ENCODE measurements at places on chromosomes 1 and 21.

DNA sequence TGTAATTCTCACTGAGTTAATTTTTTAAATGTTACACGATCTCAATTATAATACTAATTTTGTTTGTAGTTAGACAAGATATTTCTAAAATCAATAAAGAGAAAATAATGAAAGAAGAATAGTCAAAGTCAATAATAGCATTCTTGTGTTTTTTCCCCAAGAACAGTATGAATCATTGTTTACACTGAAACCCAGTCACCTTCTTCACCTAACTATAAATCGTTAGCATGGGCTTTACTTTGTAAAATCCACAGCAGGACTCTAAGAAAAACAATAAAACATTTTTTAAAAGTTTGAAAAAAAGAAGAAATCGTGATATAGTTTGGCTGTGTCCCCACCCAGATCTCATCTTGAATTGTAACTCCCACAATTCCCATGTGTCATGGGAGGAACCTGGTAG, 234.6 kb upstream of the LYPLAL1 start:
- no peak for DNase-seq

GRCh38 chr21:43292041-43292865, 123.4 kb downstream of the CRYAA start:
- no peak for DNase-seq

- peak; percentile 85 for DNase-seq
Measured at GRCh38 chr21:43865540-43866259, 677 bp downstream of the AGPAT3 start.

GRCh38 chr1:198232940-198233675, 76.3 kb downstream of the NEK7 start:
- DNase-seq: no peak

DNA sequence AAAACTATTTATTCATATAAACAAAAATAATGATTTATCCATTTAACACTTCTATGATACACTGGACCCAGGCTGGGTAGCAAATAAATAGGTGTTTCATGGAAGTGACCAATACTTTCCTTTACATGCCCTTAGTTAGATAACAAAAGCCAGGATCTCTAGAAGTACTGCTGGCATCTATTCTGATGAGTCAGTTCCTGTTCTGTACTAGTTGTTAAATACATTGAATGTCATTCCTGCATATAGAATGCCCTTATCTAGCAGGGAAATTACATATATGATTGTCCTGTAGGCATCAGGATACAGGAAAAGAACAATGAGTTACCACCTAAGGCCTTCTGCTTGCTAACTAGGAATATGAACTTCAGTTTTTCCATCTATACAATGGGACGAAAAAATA, 130.8 kb downstream of the HFM1 start:
- DNase-seq: no peak

DNA sequence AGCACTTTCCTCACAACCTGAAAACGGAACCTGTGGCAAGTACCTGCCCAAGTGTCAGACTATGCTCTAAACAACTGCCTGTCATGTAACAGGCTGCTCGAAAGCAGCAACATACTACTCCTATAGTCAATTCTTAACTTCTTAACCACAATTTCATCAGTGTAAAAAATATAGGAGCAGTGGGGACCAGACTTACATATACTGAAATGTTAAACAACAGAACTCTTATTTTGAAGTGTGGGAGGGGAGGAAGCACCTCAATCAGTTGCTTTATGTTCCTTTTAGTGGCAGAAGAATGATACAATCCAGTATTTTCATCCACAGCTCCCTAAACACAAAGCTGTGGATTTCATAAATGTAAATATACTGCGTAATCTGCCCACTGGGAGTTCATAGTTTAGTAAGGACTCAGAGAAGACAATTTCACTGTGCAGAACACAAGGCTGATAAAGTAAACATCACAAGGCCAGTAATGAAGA, 44.2 kb downstream of the WLS start:
- DNase-seq: no peak

- DNase-seq: no peak
Measured at GRCh38 chr1:204104331-204105130, 31.6 kb downstream of the SOX13 start.

GRCh38 chr1:151714820-151715725, 1.5 kb downstream of the CELF3 start:
- no peak for DNase-seq

GRCh38 chr1:109373126-109373525, 24.6 kb downstream of the SORT1 start:
- no peak for DNase-seq

DNA sequence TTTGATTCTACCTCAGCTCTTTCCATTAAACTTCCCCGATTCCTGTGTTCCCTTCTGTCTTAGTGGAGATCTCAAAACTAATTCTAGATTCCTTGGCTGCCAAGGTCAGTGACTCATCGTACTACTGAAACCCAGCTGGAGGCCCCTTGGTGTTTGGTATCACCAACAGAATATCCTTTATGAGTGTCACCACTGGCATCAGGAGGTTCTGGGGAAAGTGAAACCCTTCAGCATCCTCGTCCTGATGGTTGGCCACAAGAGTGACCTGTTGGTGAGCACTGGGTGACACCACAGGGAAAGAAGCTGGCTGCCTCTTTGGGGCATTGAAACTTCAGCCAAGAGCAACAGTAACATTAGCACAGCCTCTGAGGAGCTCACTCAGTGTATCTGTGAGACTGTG, 9.6 kb downstream of the RAB42 start:
- DNase-seq: no peak

GRCh38 chr1:45246760-45247159, 40.4 kb upstream of the ZSWIM5 start:
- no peak for DNase-seq

DNA sequence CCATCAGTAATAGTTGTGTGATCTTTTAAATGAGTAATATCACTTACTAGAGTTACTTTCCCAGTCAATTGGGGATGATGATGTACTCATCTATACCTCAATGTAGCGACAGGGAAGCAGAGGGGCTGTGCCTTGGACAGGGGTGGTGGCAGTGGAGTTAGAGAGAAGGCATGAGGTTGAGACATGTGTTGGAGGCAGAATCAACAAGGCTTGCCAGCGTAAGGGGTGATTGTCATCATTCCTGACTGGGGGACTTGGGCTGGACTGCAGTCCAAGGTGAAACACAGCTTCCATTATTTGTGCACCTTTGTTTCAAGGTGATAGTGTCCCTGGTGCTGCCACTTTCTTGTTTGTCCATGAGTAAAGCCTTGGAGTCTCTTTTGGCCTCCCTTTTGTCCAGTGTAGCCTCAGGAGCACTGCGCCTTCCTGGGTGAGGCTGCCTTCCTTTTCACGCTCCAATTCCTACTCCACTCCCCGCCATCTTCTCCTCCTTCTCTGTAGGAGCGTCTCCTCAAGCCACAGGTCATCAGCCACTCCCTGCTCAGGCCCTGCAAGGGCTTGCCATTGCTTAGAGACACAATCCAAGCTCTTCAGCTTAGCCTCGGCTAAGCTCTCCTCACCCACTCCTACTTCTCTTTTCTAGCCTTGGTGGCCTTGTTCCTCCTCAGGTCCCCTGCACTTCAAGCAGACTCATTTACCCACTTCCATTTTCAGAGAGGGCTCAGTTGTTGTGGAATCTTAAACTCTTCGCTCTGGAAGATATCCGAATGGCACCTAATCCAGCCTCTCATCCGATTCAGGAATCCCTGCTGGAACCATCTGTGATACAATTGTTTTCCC, 77.6 kb upstream of the CD34 start:
- no peak for DNase-seq

GRCh38 chr1:160068225-160068624, 1.7 kb downstream of the KCNJ10 start:
- DNase-seq: no peak

- no peak for DNase-seq
Measured at GRCh38 chr21:33339918-33340317, 15.1 kb downstream of the IFNAR1 start.

GRCh38 chr1:196667131-196667530, 15.3 kb downstream of the CFH start:
- DNase-seq: no peak

- no peak for DNase-seq
Measured at GRCh38 chr1:114341299-114341698, 169.7 kb downstream of the TRIM33 start.

GRCh38 chr1:55231745-55232144, 16.6 kb upstream of the USP24 start:
- no peak for DNase-seq

DNA sequence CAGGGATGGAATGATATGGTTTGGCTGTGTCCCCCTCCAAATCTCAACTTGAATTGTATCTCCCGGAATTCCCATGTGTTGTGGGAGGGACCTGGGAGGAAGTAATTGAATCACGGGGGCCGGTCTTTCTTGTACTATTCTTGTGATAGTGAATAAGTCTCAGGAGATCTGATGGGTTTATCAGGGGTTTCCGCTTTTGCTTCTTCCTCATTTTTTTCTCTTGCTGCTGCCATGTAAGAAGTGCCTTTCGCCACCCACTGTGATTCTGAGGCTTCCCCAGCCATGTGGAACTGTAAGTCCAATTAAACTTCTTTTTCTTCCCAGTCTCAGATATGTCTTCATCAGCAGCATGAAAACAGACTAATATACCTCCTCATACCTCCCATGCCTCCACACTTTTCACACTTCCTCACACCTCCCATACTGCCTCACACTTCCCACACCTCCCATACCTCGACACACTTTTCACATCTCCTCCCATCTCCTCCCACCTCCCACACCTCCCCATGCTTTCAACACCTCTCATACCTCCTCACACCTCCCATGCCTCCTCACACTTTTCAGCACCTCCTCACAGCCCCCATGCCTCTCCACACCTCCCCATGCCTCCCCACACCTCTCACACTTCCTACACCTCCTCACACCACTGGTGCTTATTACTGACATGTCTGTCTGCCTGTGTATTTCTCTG, 21.3 kb downstream of the GPR137B start:
- DNase-seq: no peak

- DNase-seq: no peak
Measured at GRCh38 chr1:2523891-2524609, 2.3 kb downstream of the PANK4 start.

DNA sequence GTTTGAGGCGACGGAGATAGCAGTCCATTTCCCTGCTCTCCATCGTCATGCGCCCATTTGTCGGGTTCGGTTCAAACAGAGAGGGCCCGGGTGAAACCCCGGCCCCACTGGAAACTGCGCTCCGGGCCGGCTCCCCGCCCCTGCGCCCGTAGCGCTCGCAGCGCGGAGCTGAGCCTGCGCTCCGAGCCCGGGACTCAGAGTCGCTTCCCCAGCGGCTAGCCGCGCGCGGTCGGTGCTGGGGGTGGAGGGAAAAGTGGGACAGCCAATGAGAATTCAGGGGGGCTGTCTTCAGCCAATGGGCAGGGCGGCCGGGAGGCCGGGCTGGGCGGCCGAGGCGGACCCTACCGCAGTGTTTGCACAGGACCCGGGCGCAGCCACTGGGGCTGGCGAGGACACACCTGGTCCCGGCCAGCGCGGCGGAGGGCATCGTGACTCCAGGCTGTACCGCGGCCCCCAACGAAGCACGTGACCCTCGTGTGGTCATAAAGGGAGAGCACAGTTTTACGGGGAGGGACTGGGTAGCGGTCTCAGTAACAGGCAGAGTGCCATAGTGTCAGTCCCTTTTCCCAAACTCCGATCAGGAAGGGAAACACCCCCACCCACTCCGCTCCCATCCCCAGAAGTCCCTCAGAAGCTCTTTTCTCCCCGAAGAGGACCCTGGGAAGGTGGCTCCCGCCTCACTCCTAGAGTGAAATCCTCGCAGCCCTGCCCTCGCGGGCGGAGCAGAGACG, at the start of gene INKA2:
TSS of gene INKA2 (minus strand) at position 202 of the 731 bp plus-strand sequence. CDS start at position 49, 153 bp downstream.
- peak; percentile 76 for DNase-seq

- DNase-seq: no peak
Measured at GRCh38 chr1:208238710-208239472, 5.3 kb downstream of the PLXNA2 start.

GRCh38 chr21:43676391-43676790, 17.0 kb downstream of the RRP1B start:
- DNase-seq: no peak

- DNase-seq: no peak
Measured at GRCh38 chr1:184437291-184437690, 50.5 kb downstream of the C1orf21 start.

GRCh38 chr21:25509862-25510261, 97.4 kb downstream of the MRPL39 start:
- no peak for DNase-seq

DNA sequence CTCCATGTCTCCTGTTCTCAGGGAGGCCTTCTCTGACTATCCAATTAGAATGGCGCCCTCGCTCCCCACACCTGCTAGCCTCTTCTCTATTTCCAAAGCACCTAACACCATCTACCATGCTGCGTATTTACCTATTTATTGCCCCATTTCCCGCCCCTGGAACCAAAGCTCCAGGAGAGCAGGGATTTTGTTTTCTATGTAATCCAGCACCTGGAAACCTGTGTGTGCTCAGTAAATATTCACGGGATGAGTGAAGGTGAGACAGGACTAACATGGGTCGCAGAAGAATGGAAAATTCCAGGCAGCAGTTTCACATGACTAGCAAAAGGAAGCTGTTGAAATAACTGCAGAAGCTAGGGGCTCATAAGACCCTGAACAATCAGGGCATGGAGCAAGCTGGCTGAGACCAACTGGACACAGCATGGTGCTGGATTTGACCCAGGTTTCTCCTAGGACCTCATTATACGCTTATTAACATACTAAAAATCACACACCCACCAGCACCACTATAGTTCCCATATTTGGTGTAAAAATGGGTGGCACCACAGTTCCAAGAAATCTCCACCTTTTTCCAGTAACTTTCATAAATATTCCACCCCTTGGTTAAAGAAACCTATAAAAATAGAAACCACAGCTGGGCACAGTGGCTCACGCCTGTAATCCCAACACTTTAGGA, 15.1 kb upstream of the TENT5B start:
- DNase-seq: no peak

DNA sequence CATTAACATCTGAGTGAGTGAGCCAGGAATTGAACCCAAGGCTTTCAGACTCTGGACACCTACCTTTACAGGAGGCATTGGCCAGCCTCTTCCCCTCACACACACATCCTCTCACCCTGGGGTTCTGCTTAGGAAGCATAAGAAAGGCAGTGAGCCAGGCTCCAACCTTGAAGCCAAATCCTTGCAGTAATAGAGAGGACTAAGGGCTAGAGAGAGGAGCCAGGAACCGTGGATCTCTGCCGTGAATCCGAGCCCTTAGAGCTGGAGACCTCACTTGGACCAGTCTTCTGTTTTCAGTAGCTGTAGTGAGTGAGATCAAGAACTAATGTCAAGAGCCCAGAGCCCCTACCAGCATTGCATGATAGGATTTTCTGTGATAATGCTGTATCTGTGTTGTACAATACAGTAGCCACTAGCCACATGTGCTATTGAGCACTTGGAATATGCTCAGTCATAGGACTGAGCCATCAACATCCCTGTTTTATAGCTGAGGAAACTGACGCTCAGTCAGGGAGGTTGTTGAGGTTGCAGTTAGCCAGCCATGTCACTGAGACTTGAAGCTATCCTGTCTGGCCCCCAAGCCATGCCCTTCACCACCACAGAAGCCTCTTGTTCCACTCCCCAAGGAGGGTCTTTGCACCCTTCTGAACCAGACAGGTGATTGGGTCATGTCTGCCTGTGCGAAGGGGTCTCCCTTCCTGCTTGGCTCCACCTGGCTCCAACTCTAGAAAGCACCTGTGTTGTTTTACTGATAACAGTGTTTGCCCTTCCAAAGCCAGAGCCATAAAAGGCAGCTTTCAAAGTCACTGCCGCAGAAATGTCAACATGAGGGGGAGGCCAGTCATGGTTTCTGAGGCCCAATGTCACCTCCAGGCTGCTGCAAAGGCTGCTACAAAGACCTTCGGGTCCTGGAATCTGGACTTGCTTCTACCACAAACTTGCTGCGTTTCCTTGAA, 101.1 kb upstream of the JUN start:
- DNase-seq: no peak

GRCh38 chr1:197224160-197224559, 43.9 kb upstream of the CRB1 start:
- no peak for DNase-seq

GRCh38 chr1:172117800-172118199, 276.5 kb downstream of the DNM3 start:
- DNase-seq: no peak

Data from GM19239 (cell line).